ENCODE measurements at places on chromosomes 7 and 10.

DNA sequence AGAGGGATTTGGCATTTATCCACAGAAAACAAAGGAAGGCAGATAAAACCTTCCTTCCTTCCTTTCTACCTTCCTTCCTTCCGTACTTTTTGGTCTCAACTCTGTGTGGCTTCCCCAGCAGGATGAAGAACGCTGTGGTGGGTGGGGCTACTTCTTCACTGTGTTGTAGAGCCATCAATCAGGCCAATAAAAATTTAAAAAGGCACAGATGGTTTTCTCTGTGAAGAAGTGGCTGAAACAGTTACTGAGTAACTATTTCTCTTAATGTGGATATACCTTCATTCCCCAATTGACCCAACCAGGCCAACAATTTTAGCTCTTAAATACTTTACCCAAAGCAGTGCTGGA, 75.8 kb downstream of the ZNF92 start:
- DNase-seq, result no peak

DNA sequence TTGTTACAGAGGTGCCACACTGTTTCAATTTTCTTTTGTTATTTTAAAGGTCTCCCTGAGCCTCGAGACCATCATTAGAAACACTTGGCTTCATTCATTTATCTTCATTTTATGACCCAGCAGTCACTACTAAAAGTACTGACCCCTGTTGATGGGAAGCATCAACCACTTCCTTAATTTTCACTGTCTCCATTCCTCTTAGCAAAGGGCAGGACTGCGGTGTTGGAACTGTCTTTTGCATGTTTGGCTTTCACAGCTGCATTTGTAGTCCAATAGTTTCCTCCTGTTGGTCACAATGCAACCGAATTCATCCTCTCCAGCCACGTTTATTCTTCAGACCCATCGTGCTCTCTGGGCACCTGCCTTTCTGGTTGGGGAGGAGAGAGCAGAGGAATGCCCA, 46.7 kb upstream of the PDZD8 start:
- DNase-seq, result no peak

DNA sequence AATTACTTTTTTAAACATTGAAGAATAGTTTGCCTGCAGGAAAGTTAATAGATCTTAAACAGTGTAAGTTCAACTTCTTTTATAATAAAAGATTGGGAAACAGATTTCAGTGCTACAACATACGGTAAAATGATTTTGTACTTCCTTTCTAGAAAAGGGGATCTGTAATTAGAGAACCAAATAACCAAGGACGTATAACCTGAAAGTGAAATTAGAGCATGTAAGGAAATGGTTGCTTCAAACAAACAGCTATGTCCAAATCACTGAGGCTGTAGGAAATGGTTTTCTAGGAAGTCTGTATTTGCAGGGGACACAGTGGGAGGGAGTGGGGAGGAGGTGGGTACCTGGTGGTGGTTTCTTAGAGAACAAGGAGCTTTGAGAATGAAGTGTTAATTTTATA, 57.9 kb upstream of the EXOC6 start:
- DNase-seq, result no peak

GRCh38 chr10:133168617-133169031, 8.6 kb downstream of the KNDC1 start:
- no peak for DNase-seq

DNA sequence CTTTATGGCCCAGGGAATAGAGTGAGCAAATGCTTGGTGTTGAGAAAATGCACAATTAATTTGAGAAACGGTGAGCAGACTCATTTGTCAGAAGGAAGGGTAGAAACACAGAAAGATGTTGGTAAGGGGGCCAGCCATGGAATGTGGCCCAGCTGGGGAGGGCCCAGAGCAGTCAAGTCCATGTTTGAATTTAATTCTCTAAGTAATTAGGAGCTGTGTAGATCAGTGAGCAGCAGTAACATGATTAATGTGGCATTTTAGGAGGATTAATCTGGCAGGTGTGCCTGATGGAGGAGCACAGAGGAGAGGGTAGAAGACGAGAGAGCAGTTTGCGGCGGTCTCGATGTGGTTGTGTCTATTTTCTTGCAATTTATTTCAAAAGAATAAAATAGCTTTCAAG, 218.7 kb downstream of the FRMD4A start:
- DNase-seq, result no peak

DNA sequence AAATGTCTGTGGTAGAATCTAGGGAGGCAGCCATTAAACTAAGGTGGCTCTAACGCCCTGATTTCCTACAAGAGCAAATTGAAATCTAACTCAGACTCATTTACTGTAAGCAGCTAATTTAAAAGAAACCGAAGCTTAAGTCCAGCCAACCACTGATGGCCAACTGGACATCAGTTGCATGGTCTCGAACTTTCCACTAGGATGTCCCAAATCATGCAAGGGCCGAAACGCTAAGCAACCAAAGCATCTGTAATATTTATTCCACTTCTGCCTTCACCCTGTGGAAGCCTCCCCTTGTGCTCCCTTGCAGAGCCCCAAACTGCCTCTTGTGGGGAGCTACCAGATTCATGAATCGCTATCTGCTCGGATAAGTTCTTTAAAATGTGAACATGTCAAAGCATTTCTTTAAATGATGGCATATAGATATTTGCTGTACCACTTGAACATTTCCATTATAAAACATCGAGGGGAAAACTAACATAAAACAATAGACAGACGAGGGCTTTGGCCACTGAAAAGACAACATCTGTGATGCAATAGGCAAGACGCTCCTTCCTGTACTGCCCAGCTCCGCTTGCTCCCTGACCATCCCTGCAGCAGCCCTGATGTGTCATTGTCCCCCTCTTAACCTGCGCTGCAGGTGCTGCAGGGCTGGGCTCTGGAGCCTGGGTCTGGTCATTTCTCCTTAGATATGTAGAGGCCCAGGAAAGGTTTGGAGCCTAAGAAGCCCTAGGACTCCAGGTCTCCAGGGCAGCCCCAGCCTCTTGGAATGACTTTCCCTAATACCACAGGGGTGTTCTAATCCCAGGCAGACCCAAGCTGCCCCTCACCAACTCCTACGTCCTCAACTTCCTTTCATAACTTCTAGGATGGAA, 2.9 kb upstream of the RBP3 start:
- no peak for DNase-seq

- DNase-seq, result no peak
Observed at GRCh38 chr7:69652947-69653701, 54.8 kb downstream of the AUTS2 start.

DNA sequence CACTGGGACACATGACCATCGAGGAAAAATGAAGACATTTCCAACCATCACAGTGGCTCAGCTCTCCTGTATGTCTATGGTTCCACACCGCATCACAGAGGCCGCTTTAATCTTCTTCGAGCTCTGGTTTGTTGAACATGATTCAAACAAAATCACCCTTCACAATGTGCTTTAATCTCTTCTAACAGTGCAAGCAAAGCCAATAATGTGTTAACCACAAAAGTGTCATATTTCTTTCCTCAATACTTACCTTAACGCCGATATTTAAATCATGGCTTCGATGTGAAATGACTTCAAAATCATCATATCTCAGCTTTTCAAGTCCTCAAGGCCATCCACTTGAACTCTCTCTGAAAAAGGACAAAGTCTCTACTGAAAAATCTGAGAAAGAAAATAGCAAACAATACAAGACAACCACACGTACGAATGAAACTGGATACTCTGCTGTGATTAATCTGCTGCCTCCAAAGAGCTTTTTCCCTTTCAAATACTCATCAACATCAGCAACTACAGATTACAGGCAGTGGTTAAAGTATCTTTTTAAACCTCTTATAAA, 23.0 kb upstream of the SVIL start:
- no peak for DNase-seq

GRCh38 chr10:7373039-7373438, 37.8 kb downstream of the SFMBT2 start:
- no peak for DNase-seq

GRCh38 chr7:47520406-47520805, 61.5 kb downstream of the TNS3 start:
- DNase-seq, result no peak

GRCh38 chr7:29609162-29610037, 45.8 kb downstream of the PRR15 start:
- peak; percentile 93 for DNase-seq

GRCh38 chr10:7030134-7030855, 380.5 kb downstream of the SFMBT2 start:
- no peak for DNase-seq

DNA sequence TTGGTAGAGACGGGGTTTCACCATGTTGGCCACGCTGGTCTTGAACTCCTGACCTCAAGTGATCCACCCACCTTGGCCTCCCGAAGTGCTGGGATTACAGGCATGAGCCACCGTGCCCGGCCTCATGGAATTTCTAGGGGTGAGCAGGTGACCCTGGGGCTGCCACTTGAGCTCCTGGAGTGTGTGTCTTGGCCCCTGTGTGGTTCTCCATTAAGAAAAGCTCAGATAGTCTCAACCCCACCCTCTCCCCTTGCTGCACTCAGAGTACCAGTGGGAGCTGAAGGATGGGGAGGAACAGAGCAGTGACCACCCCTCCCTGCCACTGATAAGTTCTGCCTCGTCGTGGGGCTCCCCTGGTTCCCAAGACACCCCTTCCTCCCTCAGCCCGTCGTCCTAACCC, 45.3 kb downstream of the RCC1L start:
- DNase-seq, result no peak

GRCh38 chr10:101164020-101164419, 32.9 kb downstream of the TLX1 start:
- no peak for DNase-seq

DNA sequence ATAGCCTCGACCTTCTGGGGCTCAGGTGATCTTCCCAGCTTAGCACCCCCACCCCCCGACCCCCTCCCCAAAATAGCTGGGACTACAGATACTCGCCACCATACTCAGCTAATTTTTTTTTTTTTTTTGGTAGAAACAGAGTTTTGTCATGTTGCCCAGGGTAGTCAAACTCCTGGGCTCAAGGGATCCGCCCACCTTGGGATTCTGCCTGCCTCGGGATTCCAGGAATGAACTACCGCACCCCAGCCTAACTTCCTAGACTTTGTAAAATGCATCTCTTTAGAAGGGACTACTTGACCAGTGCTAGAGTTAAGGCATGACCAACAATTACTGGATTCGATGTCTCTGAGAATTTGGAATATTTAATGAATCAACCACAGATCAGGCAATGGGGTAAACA, 85.9 kb downstream of the MDFIC start:
- DNase-seq, result no peak

DNA sequence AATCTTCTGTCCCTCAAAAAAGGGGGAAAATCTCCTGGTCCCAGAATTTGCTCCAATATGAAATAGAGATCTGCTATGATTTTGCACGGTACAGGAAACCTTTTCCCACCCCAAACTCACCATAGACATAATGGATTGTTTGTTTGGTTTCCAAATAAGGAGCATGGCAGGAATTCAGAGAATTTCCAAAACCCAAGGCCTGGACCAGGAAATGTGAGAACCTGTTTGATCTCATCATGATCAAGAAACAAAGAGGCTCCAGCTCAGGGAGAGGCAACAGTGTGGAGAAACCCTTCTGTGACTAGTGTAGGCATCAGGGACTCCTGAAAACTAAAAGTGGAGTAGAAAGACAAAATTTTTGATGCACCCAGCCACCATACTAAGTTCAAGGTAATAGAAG, 1548.1 kb upstream of the LRRTM3 start:
- DNase-seq, result no peak

DNA sequence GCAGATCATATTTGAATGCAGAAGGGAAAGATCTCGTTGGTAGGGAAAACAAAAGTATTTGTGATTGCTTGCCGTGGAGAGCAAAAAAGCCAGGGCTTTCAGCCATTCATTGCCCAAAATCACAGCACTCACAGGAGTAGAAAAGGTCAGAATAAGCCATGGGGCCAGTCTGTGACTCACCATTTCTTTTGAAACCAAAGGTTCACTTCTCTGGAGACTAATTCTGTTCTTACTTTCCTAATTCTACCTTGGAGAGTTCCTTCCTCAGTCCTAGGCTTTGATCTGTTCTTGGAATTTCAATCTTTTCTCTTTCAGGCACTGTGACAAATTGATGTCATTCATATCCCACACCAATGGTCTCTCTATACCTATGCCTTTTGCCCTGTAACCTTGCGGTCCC, 54.1 kb upstream of the FAM180A start:
- no peak for DNase-seq

DNA sequence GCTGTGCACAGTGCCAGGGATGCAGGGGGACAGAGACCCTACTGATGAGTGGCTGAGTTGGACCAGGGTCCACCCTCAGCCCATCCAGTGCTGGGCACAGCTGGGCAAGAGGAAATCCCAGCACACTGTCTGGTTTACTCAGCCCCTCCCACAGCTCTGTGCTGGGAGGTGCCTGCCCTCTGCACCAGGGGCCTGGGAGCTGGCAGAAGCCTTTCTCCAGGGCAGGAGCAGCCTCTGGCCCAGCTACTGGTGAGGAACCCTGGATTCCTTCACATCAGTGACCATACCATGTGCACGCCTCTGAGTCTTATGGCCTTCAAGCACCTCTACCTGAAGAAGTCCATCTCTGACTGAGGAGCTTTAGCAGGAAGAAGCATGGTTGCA, 25.9 kb upstream of the C10orf71 start:
- no peak for DNase-seq

DNA sequence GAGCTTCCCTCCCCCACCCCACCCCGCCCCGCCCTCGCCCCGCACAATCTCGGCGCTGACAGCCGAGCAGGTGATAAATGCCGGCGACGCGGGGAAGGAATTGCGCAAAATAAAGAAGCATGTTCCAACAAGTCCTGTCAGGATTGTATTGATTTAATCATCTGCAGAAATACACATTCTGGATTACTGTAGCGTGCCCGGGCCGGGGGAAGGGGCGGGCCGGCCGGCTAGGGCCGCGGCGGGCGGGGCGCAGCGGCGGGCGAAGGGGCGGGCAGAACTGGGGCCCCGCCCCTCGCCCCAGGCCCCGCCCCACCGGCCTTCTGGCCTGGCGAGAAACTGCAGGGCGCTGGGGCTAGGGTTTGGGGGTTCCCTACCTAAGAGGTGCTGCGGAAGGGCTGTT, 88.9 kb upstream of the PAX2 start:
- peak; percentile 36 for DNase-seq

GRCh38 chr10:68194290-68194689, 37.6 kb downstream of the ATOH7 start:
- no peak for DNase-seq

GRCh38 chr7:25391295-25391861, 163.1 kb upstream of the NPVF start:
- DNase-seq, result no peak

DNA sequence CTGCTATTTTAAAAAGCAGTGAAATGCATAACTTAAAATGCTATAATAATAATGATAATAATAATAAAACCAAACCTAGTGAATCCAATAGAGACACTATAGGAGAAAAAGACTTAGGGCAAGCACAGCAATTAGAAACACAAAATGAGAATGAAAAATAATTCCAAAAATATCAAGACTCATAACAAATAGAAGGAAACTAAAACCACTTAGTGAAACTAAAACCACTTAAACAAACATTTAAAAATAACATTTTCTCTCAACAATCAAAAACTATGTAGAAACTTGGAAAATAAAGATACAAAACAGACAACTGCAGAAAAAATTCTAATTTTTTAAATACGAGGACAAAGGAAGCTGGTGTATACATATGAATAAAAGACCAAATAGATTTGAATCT, 655.2 kb upstream of the NRG3 start:
- no peak for DNase-seq

- DNase-seq, result no peak
Observed at GRCh38 chr10:111593578-111593977, 516.7 kb downstream of the ADRA2A start.
